ENCODE measurements at places on chromosomes 5 and 9.

- no peak for DNase-seq
Measured at GRCh38 chr5:32709750-32710549, 1.2 kb upstream of the NPR3 start.

GRCh38 chr9:36037549-36038122 lies 923 bp downstream of the RECK start:
- no peak for DNase-seq

DNA sequence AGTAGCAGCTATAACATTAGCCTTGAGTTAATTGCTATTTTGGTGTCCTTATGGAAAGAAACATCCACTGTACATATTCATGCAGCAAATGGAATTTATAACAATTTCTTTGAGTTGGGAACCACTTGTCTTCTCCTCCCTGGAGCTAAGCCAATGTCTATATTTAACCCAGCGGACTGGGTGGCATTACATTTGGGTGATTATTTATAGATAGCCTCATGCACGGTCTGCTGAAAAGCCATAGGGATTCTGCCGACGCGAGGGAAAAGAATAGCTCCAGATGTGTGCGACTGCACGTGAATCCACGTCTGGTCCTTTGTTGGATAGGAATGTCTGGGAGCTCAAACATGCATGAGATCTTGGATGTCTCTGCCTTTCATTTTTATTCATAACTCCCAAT lies 157.5 kb upstream of the BRINP1 start:
- DNase-seq = no peak

DNA sequence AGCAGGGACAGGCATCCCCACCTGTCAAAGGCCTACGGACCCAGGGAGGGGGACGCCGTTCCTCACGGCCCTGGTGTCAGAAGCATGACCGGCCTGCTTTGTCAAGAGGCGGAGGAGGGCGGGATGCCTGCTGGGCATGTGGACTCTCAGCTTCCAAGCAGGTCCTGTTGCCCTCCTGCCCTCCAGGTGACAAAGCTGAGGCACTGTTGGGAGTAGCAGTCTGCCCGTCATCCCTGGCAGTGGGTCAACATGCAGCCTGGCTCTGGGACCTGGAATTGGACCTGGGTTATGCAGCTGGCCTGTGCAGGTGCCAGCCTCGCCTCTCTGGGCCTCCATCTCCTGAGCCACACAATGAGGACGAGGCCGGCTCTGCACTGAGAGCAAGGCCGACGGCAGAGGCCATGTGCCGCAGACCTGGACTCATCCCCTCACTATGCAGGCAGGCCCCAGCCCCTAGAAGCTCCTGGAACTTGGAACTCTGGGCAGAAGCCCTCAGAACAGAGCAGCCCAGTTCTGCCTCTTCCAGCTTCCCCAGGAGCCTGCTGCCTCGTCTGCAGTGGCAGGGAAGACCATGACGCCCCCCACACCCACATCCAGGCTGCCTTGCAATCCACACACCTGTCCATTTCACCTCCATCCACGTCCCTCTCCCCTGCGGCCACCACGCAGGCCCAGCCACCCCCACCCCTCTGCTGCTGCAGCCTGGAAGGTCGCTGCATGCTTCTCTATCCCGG lies 20.8 kb upstream of the FCN1 start:
- DNase-seq = no peak

DNA sequence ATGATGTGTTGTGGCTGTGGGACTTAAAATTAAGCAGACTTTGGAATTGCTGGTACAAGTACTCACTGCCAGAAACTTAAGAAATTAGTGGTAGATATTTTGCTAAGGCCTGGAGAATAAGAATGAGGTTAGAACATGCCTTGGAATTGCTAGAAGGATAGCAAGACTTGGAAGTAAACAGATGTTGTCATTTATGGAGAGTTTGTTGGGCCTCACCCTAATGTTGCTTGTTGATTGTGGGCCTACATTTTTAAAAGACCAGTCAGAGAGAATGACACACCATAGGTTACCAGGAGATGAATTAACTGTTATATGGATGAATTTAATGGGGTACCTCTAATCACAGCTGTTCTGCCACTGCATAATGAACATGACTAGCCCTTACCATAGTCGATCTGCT lies 120.1 kb upstream of the GAS1 start:
- DNase-seq = no peak

DNA sequence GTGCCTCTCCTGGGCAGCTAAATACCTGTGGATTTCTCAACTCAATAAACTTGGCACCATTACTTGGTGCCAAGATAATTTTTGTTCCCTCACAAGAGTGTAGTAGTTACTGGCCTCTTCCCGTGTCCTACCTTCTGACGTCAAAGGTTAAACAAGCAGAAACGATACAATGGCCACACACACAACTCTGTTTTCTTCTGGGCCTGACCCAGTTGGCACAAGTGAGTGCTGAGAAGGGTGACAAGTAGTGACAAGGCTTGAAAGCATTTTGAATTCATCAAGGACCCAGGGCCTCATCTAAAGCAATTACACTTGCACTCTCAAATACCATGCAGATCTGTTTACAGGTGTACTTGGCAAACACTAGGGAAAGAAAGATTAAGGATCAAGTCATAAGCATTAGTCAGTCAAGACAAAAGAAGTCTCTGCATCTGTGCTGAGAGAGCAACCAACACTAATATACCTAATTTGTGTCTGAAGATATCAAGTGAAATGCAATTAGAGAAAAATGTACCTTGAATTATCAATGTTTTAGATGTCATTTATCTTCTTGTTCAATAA lies 30.8 kb downstream of the RASEF start:
- DNase-seq = no peak

GRCh38 chr9:14212697-14213420 lies 101.1 kb downstream of the NFIB start:
- no peak for DNase-seq

GRCh38 chr9:88280816-88281382 lies 107.3 kb upstream of the SPIN1 start:
- no peak for DNase-seq

- DNase-seq = no peak
Measured at GRCh38 chr5:95644351-95645042, 2.1 kb upstream of the RFESD start.

GRCh38 chr5:5430136-5430535 lies 7.7 kb downstream of the ICE1 start:
- no peak for DNase-seq

- DNase-seq = no peak
Measured at GRCh38 chr5:135242866-135243555, 156.0 kb downstream of the MACROH2A1 start.

GRCh38 chr5:137206030-137206715 lies 293.0 kb downstream of the SPOCK1 start:
- DNase-seq = peak; percentile 36

DNA sequence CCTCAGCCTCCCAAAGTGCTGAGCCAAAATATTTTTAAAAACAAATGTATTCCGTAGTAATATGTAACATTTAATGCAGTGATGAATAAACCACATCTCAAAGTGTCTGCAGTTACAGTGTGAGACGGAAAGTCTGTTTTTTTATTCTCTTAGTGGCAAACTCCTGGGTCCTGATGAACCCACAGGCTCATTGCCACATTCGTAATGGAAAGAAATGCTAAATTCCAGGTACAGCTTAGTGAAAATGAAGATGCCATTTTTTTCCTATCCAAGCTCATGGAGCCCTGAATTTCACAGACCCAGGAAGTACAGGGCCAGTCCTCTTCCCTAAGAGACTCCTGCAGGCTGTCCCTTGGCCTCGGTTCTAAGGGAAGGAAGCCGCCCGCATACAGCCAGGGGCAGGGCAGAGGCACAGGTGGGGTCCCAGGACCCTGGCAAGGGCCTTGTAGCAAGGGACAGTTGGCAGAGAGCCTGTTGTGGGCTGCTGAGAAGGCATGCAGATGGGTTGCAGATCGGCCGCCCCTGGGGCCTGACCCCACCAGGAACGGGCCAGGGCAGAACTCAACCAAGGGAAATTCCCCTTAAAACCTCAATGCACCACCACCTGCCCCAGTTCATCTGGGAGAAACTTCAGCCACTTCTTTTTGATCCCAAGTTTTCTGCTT lies 36.2 kb downstream of the IPPK start:
- DNase-seq = no peak

DNA sequence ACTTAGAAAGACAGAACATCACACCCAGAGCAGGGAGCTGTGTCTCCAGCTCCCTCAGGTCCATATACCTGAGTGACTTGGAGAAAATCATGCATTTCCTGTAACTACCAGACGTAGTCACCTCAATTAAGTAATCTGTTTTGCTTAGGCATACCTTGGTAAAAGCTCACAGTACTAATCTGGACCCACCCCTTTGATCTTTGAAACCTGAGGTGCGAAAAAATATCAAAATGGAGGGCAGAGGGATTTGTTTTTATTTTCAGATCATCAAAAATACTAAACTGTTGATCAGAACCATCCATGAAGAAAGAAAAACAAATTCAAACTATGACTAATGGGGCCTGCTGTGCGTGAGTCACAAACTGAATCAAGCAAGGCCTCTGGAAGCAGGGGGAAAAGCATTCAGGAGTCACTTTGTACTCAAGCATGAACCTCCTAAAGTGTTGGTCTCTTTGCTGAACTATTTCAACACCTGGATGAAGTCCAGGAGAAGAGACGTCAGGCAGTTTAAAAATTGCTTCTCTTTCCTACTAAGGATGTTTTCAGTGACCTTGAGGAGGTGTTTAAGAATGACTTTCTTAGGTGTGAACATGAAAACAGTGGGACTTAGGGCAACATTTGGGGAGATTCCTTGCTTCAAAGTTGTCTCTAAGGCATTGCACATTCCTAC lies 76.3 kb downstream of the MUSK start:
- DNase-seq = peak; percentile 99

DNA sequence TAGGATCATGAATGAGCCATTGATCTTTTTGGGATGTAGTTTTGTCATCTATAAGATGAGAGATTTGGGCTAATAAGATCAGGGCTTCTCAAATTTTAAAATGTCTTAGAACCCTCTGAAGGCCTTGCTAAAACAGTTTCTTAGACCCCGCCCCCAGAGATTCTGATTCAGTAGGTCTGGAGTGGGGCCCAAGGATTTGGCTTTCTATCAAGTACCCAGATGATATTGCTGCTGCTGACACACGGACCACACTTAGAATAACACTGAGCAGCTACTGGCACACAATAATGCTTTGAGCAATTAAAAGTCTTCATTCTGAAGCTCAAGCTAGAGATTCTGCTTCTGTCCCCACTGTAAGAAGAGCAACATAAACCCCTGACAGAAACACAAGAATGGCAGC lies 216.7 kb downstream of the SMARCA2 start:
- peak; percentile 70 for DNase-seq

DNA sequence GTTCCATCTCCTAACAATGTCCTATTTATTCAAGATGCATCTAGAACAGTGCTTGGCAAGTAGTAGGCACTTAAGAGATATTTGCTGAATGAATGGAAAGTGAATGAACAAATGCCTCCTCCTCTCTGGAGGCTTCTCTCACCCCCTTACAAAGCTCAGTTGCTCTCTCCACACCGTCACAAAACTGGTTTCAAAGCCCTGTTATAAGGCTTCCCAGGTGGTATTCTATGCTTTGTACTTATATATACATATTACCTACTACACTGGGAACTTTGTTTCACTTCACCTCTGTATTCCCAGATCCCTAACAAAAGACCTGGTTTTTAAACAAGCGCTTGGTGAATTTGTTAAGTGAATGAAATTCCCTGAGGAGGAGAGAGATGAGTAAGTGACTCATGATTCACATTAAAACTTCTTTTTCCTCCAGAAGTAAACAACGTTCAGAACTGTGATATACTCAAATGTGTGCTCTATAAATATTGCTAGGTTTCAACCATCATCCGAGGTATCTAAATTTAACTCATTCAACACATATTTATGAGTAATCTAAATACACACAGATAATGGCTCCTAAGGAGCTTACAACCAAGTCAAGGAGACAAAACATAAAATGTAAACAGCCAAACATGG lies 36.0 kb downstream of the DENND1A start:
- DNase-seq = peak; percentile 32

DNA sequence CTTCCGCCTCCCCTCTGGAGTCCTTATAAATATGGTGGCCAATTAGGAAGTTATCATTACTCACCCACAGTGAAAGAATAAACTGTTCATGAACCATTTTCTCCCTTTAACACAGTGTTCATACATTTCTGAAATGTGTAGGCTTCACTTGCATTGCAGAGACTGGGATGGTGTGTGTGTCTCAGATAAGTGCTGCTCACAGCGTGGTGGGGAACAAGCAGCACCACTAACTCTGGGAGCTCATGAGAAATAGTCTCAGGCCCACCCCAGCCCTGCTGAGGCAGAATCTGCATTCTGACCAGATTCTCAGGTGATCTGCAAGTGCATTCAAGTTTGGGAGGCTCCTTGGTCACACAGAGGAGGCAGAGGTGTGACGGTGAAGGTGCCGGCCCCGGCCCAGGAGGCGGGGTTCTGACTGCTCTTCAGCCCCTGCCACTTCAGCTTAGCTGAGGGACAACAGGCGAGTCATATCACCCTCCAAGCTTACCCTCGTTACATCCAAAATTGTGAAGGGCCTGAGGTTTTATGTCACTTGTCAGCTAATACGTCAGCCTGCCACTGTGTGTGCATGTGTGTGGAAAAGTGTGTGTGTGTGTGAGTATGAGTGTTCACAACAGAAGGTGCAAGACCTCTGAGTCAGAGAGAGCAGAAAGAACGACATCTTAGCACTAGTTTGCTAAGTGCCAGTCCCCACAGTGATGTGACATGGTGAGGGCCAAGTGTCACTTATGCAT lies 34.7 kb downstream of the DAP start:
- no peak for DNase-seq

- DNase-seq = no peak
Measured at GRCh38 chr5:77635067-77635916, 3.2 kb downstream of the OTP start.

- DNase-seq = no peak
Measured at GRCh38 chr9:122179054-122179689, 19.5 kb downstream of the MORN5 start.

DNA sequence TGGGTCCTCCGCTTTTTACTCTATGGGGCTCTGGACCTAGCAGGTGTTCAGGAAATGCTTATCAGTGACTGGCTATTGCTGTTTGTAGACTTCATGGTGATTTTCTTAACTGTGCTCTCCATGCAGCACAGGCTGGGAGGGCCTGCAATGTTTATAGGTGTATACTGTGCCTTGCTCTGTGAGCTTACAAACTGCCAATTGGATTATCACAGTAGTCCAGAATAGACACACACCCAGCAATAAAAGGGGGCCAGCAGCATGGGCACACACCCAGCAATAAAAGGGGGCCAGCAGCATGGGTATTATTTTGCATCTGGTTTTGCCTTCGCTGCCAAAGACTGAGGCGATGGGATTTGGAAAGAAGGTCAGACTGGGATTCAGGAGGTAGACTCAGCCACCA lies 100.0 kb downstream of the CRB2 start:
- no peak for DNase-seq

- peak; percentile 44 for DNase-seq
Measured at GRCh38 chr5:150052956-150053712, 33.2 kb downstream of the CSF1R start.

DNA sequence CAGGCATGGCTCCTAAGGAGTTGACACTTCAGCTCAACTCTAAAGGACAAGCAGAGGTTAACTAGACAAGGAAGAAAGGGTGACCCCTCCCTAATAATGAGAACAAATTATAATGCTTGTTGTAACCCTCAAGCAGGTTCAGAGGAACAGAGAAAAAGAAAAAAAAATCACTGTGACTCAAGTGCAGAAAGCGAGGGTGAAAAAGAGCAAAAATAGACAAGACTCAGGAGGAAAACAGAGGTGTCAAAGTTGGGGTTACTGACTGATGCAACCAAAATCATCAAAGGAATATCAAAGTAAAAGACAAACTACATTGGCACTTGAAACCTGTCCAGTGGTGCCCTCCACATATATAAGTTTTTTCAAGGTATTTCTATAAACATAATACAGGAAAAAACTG lies 28.4 kb downstream of the FBXW11 start:
- no peak for DNase-seq

GRCh38 chr9:84947412-84947972 lies 278.0 kb downstream of the NTRK2 start:
- DNase-seq = no peak

All from skeletal muscle cell (primary cell).